ENCODE measurements at places on chromosomes 1 and 21. TPM values are rescaled to one million over a fixed set of nuclear protein-coding genes. Genes with fewer than 3 reads are reported as not detected.
A peak's percentile ranks its signal among the peaks of the same experiment; 100 is the strongest.

- DNase-seq, result no peak
- peaks cover 7% of the 10 kb centered on the region for H3K4me1 ChIP-seq
- no peak overlapping the region for H3K27ac ChIP-seq
- no peaks in the 10 kb centered on the region for H3K27me3 ChIP-seq
Observed at GRCh38 chr1:235129774-235130570, 1.3 kb upstream of the TOMM20 start.

DNA sequence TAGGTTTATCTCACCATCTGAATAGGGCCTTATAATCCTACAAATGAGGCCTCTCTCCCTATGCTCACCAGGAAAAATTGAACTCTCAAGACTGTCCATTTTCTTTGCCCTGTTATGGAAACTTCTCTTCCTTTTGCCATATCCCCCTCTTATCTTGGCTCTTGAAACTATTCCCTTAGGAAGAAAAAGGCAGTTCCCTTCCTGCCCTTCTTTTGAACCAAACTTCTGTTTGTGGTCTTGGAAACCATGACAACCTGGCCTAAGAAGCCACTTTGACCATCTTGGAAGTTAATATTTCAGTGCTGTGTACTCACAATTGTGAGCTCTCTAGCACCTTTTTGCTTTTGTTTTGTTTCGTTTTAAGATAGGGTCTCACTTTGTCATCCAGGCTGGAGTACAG is 40.0 kb downstream of the ATP2B4 start:
- DNase-seq, result no peak
- peaks cover 12% of the 10 kb centered on the region for H3K4me1 ChIP-seq
- H3K36me3 ChIP-seq, result no peaks in the 10 kb centered on the region
- H3K27ac ChIP-seq, result peak overlapping the region; percentile 41

DNA sequence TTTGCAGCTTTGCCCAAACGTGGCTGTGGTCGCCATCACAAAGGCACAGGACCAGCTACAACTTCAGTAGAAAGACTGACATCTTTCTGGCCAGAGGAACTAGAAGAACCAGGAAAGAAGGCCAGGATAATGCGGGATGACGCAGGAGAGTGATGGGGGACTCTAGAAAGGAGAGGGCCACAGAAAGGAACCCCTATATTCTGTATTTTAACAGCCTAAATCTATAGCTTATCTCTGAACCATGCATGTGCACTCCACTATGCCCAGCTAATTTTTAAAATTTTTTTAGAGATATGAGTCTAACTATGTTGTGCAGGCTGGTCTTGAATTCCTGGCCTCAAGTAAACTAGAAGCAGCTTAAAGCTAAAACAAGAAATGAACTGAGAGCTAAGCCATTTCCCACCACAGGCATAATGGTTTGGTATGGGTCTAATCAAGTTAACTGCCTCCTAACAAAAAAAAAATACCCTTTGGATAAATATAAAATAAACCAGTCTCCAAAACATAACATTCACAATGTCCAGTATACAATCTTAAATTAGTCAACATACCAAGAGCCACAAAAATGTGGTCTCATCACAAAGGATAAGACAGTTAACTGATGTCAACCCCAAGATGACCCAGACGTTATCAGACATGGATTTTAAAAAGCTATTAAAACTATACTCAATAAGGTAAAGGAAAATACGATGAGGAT is 18.0 kb downstream of the LTN1 start:
- H3K27ac ChIP-seq, result no peak overlapping the region
- H3K4me1 ChIP-seq, result no peaks in the 10 kb centered on the region
- H3K27me3 ChIP-seq, result no peaks in the 10 kb centered on the region
- peaks cover 16% of the 10 kb centered on the region for H3K36me3 ChIP-seq
- H3K4me3 ChIP-seq, result no peak overlapping the region

DNA sequence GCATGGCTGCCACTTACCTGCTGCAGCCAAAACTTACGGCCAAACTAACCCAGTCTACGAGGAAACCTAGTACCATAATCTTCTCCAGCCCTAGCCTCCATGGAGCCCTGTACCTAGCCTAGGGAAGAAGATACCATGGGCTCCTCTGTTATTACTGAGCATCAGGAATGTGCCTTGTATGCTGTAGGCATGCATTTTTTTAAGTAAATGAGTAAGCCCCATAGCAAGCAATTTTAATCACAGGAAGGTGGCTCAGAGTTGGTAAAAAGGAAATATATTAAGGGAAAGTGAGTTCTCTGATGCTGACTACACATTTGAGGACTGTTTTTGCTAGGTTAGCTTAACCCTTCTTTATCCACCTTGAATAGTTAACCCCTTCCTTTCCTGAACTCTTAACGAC is 21.2 kb downstream of the NFASC start:
- DNase-seq, result no peak
- no peaks in the 10 kb centered on the region for H3K27me3 ChIP-seq
- H3K36me3 ChIP-seq, result no peaks in the 10 kb centered on the region
- no peak overlapping the region for H3K4me3 ChIP-seq
- peaks cover 11% of the 10 kb centered on the region for H3K4me1 ChIP-seq

GRCh38 chr21:33196941-33197374 is 32.8 kb upstream of the IFNAR2 start:
- no peaks in the 10 kb centered on the region for H3K27me3 ChIP-seq
- peaks cover 2% of the 10 kb centered on the region for H3K4me1 ChIP-seq
- H3K36me3 ChIP-seq, result no peaks in the 10 kb centered on the region
- peak; percentile 68 for DNase-seq

DNA sequence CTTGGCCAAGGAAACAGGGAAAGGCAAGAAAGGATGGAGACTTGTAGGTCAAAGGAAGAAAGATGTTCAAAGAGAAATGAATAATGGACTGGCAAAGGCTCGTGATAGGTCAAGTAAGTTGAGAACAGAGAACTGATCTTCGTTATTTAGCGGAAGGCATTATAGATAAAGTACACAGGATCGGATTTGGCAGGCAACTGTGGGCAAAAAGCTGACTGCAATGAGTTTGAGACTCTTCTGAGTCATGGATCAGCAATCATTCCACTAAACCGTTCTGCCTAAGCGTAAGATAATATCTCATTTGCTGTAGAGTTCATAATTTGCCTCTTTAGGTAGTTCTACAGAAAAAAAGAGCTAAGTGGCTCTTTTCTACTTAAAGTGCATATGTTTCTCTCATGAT is 34.1 kb downstream of the KRTAP21-3 start:
- no peak for DNase-seq
- H3K4me3 ChIP-seq, result no peak overlapping the region
- H3K4me1 ChIP-seq, result no peaks in the 10 kb centered on the region
- no peak overlapping the region for H3K27ac ChIP-seq

DNA sequence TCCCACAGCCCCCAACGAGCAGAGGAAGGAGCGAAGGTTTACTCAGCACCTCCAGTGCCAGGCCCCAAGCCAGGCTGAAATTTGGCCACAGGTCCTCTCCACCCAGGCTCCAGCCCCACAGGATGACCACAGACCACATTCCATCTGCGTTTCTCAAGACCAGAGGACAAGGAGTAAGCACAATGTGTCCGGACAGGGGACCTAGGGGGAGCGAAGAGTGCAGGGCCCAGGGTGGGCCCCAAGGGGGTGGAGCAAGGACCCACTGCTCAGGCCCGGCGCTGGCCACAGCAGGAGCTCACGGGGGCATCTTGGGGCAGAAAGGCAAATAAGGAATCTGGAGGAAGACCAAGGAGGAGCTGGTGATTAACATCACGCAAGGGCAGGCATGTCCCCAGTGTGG is 100.5 kb downstream of the NPHP4 start:
- no peak overlapping the region for H3K4me3 ChIP-seq
- no peak for DNase-seq
- no peak overlapping the region for H3K27ac ChIP-seq
- H3K4me1 ChIP-seq, result peaks cover 2% of the 10 kb centered on the region
- no peaks in the 10 kb centered on the region for H3K36me3 ChIP-seq

DNA sequence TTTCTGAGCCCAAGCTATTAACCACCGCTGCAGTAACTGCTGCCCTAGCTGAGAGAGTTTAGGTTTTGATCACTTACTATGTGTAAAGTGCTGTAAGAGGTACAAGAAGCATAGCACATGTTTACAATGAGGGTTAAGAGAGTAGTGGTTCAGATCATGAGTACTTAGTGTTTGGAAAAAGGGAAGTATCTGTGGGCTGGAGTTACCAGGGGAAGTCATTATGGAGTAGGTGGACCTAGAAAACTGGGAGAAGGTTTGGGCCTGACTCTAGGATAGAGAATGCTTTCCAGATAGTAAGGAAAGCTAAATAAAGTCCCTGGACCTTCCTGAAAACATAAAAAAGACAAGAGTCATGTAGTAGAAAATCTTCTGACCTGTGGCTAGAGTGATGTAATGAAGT is 149.6 kb upstream of the PLXNA2 start:
- H3K27me3 ChIP-seq, result no peaks in the 10 kb centered on the region
- no peak overlapping the region for H3K27ac ChIP-seq
- H3K4me3 ChIP-seq, result no peak overlapping the region
- no peak for DNase-seq

GRCh38 chr1:32783851-32784250 is 33.3 kb downstream of the YARS1 start:
- DNase-seq, result peak; percentile 68
- no peaks in the 10 kb centered on the region for H3K4me1 ChIP-seq
- H3K4me3 ChIP-seq, result no peak overlapping the region
- peaks cover 7% of the 10 kb centered on the region for H3K36me3 ChIP-seq

GRCh38 chr1:32988665-32989064 is 24.1 kb upstream of the RNF19B start:
- DNase-seq, result no peak
- H3K27me3 ChIP-seq, result no peaks in the 10 kb centered on the region
- no peaks in the 10 kb centered on the region for H3K36me3 ChIP-seq
- no peaks in the 10 kb centered on the region for H3K4me1 ChIP-seq

DNA sequence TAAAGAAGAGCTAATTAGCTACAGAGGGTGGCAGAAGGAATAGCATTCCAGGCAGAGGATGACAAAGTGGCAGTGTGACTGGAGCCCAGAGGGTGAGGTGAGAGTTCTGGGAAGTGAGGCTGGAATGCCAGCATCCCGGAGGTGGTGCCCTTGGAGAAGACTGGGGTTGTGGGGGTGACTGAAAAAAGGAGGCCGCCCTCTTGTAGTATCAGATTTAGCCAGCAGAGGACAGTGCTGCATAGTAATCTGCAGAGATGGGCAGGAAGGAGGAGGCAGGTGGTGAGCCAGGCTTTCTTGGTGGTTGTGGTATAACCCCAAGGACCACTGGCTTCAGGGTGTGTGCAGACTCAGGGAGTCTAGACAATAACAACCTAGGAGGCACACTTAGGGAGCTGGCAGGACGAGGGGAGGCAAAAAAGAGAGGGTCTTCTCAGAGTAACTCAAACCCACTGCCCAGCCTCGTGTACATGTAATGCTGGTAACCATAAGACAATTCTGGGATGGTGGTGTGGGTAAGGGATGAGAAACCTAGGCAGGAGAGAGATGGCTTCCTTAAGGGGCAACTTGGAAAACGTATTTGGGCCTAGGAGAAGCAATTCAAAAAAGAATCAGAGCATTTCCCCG is 30.5 kb downstream of the MROH7 start:
- H3K27me3 ChIP-seq, result no peaks in the 10 kb centered on the region
- H3K27ac ChIP-seq, result no peak overlapping the region
- no peaks in the 10 kb centered on the region for H3K36me3 ChIP-seq

DNA sequence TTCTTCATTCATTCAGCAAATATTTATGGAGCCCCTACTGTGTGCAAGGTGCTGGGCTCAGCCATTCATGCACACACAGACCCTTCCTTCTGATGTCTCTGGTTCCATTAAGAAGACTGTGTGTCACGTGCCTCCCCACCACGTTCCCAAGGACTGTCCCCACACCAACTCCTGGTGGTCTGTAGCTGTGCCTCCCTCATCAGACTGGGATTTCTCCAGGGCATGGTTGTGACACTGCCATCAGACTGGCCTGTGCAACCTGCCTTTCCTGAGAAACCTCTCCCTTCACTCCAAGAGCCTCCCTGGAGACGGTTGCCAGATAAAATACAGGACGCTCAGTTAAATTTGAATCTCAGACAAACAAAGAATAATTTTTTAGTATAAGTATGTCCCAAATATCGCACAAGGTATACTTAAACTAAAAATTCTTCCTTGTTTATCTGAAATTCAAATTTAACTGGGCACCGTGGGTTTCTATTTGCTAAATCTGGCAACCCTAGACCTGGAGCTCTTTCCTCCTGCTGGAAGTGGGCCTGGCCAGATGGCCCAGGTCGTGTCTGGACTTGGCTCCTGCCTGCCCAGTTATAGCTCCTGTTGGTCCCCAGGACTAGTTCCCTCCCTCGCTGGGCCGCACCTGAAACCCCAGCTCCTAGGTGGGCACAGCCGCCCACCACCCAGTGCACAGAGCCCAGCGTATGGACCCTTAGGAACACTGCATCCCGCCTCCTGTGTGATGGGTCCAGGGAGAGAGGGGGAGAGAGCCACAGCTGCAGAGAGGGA is 76.9 kb downstream of the RAP1GAP start:
- no peak overlapping the region for H3K27ac ChIP-seq
- no peaks in the 10 kb centered on the region for H3K27me3 ChIP-seq
- no peak for DNase-seq
- no peaks in the 10 kb centered on the region for H3K4me1 ChIP-seq
- no peak overlapping the region for H3K4me3 ChIP-seq

- H3K4me3 ChIP-seq, result no peak overlapping the region
- no peak overlapping the region for H3K27ac ChIP-seq
- no peaks in the 10 kb centered on the region for H3K27me3 ChIP-seq
- H3K36me3 ChIP-seq, result no peaks in the 10 kb centered on the region
Observed at GRCh38 chr1:209552406-209553264, 30.9 kb upstream of the CAMK1G start.

DNA sequence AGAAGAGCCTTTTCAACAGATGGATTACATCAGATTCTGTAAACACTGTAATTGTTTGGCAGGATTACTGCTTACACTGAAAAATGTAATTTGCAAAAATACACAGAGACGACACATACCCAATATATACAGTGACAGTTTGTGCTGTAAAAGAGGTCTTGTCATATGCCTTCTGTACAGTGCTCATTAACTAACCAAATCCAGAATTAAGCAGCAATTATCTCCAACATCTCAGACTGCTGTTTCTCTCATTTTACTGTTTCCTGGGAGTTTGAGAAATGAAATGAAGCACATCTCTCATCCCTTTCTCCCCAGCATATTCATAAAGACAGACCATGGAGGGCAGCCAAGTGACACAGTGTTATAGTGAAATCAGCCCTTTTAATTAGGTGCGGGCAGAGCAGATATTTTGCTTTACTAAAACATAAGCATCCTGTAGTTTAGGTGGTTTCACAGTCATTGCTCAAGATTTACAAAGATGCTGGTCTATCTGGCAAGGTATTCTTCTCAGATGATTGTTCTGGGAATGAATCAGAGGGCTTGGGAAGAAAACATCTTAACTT is 618.4 kb upstream of the USP24 start:
- DNase-seq, result peak; percentile 71
- H3K27me3 ChIP-seq, result no peaks in the 10 kb centered on the region
- H3K27ac ChIP-seq, result no peak overlapping the region
- H3K4me3 ChIP-seq, result no peak overlapping the region

Gene AQP10
- not detected for total RNA-seq

Gene CLDN8
- total RNA-seq, result 7.1 TPM

Gene GPR52
- 2.7 TPM for total RNA-seq

Gene CD53
- total RNA-seq, result 70.9 TPM

Gene CEPT1
- total RNA-seq, result 35.7 TPM

Gene AADACL4
- total RNA-seq, result 0.16 TPM

Gene TAL1
- total RNA-seq, result 6.5 TPM

Gene ACOT7
- 23.0 TPM for total RNA-seq

Gene PRDX6
- 280 TPM for total RNA-seq

Data from kidney (tissue), 22 donors.